Activated gamma-delta T cell (primary cell): ENCODE measurements at places on chromosomes 3 and 15.

DNA sequence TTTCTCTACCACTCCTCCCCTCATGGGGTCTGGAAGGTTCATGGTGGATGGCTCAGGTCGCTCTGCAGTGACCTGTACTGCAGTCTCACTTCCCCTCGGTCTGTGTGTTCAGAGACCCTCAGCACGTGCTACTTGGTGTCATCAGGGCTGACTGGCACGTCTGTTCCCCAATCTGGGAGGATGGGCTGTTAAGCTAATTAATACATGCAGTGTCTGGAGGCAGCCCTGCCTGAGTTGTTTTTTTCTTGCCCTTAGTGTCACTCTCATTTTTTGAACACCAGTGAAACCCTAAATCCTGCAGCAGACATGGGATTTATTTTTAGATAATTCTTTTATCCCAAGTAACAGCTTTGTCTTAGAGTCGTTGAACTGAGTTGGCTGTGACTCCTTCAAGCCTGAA lies 64.6 kb downstream of the ARNT2 start:
- DNase-seq: no peak

- no peak for DNase-seq
These were observed 2.4 kb downstream of the SCAP start for GRCh38 chr3:47473391-47473790.

DNA sequence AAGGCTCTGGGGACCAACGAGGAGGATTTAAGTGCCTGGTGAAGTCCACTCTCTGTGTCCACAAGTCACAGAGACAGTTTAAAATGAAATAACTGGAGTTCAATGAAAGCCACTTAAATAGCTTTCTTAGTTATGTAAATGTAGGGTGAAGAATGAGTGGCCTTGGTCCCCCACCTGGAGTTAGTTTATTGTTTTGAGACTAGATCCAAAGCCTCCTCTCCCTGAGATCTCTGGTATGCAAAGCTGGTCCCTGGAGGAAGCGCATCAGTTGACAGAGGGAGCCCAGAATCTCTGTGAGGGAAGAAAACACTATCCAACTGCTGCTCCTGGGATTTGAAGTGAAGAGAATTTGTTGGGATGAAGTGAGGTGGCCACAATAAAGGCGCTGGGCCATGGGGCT lies 40.5 kb downstream of the EXOG start:
- DNase-seq: no peak

- no peak for DNase-seq
These were observed 103.0 kb downstream of the SUCNR1 start for GRCh38 chr3:151976211-151977050.

DNA sequence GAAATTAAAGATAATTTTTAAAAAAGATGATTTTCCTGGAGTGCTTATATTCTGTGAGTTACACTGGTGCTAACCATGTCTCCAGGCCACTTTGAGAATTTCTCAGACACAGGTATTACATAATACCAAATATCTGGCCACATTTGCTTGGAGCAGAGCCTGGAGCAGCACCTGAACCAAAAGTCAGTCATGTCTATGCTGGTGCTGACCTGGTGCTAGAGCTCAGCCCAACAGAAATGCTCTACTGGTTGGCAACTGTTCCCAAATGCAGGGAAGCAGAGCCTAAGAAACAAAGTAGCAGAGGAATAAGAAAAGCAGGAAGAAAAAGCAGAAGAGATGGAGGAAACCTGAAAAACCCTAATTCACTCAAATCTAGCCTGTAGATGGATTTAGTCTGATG lies 135.7 kb upstream of the SLC7A14 start:
- DNase-seq: no peak
